ENCODE measurements at places on chromosomes 2 and 18.

GRCh38 chr2:30768708-30769480, 38.4 kb downstream of the CAPN13 start:
- DNase-seq, result no peak

GRCh38 chr2:47528874-47529273, 125.9 kb downstream of the MSH2 start:
- no peak for DNase-seq

- DNase-seq, result no peak
These were observed 131.2 kb upstream of the TTC39C start for GRCh38 chr18:23883277-23883790.

DNA sequence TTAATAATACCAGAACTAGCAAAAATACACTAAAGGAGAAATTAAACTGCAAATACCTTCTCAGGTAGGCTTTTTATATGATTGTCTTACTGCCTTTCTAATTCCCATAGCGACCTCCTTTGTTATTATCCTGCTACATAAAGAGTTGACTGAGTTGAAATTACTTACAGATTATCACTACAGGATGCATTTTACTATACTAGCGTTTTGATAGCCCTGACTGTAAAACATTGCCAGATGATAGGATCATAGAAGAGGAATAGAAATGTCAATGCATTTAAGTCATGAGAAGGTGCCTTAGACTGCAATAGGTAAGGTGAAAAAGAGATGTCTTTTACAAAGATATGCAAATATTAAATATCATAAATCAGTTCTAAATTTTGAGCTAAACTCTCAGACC, 639.7 kb downstream of the NRXN1 start:
- DNase-seq, result no peak

GRCh38 chr2:125593036-125593435, 1062.9 kb upstream of the GYPC start:
- no peak for DNase-seq

GRCh38 chr2:214139630-214140284, 271.1 kb upstream of the VWC2L start:
- no peak for DNase-seq

- no peak for DNase-seq
These were observed 27.8 kb upstream of the XDH start for GRCh38 chr2:31442376-31442775.

GRCh38 chr2:162156149-162156548, 4.1 kb upstream of the GCG start:
- no peak for DNase-seq

DNA sequence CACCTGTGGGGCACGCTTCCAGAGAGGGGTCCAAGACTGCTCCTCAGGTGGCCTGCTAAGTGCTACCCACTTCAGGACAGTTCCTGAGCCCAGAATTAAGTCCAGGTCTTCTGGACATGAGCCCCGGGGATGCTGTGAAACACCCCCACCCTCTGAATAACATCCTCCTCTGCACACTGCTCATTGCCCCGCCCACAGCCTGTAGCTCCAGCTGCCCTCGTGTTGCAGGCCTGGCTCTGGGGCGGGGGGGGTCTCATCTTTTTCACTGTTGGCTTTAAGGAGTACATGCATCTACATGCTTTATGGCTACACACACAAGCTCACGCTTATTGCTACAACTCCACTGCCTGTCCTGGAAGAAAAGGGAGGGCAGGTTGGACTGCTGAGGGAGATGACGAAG, 92.8 kb downstream of the PTGR3 start:
- DNase-seq, result no peak

- no peak for DNase-seq
These were observed 8.6 kb upstream of the ME2 start for GRCh38 chr18:50870138-50870845.

GRCh38 chr2:234025466-234025865, 25.0 kb upstream of the SPP2 start:
- peak; percentile 55 for DNase-seq

DNA sequence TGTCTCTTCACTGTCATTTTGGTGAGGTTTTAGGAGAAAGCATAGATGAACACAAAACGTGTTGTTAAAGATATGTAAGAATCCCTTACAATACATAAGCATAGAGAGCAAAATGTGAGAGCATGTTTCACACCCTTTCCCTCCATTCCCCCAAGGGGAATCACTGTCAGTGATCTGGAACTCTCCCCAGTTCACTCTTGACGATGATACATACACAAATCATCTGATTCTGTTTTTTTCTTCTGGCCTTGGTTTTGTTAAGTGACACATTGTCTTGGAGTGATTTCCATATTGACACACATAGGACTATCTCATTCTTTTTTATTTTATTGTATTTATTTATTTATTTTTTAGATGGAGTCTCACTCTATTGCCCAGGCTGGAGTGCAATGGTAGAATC, 53.7 kb upstream of the TANC1 start:
- DNase-seq, result no peak

- DNase-seq, result no peak
These were observed 130.5 kb upstream of the MGAT5 start for GRCh38 chr2:134123332-134123731.

DNA sequence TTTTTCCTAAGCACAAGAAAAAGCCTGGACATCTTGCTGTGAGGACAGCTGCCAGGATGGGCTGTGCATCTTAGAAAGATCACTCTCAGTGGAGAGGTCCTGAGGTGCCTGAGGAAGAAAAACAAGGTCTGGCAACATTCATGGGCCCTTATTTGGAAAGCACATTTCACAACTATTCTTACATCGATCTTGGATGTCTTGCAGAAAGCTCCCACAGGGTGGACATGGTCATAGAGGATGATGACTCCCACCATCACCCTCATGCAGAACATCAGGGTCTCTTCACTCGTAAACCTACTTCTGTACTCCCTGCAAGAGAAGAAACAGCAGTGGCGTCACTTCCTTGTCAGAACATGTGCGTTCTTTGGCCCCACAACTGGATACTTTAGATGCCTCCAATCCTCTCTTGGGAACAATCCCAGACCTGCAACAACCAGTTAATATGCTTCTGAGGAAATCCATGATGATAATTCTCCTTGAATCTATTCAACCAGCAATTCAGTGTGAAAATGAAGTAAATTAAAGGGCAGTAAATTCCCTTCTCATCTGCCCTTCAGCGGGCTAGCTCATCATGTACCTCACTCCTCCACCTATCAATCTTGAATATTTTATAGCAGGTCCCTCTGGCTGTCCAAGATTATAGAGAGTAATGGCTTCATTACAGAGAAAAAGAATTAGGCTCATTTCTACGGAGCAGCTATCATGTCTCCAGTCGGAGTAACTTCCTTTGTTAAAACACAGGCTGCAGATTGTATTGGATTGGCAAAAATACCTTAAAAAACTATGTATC, 106.2 kb downstream of the CYRIA start:
- DNase-seq, result no peak

- DNase-seq, result no peak
These were observed 2.9 kb upstream of the NPPC start for GRCh38 chr2:231928901-231929725.

DNA sequence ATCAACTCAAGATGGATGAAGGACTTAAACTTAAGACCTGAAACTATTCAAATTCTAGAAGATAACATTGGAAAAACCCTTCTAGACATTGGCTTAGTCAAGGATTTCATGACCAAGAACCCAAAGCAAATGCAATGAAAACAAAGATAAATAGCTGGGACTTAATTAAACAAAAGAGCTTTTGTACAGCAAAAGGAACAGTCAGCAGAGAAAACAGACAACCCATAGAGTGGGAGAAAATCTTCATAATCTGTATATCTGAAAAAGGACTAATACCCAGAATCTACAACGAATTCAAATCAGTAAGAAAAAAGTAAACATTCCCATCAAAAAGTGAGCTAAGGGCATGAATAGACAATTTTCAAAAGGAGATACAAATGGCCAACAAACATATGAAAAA, 171.2 kb downstream of the ERBB4 start:
- no peak for DNase-seq

GRCh38 chr18:74281011-74281979, 10.5 kb downstream of the CYB5A start:
- no peak for DNase-seq

DNA sequence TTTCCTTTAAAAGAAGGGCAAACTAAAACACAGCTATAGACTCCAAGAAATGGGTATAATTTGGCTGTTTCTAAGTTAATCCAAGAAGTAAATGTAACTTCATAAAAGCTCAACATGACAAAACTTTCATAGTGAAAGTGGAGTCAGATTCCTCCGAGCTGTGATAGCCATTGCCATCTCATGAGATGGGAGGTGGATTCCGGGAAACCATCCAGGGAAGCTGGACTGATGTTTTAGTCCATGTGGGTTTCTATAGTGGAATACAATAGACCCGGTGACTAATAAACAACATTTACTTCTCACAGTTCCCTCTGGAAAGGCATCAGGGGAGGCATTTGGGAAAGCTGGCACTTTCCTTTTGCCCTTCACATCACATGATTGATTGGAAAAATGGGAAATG, 10.0 kb upstream of the LAPTM4A start:
- DNase-seq, result no peak

- no peak for DNase-seq
These were observed 577.3 kb downstream of the SATB2 start for GRCh38 chr2:198880421-198880820.

DNA sequence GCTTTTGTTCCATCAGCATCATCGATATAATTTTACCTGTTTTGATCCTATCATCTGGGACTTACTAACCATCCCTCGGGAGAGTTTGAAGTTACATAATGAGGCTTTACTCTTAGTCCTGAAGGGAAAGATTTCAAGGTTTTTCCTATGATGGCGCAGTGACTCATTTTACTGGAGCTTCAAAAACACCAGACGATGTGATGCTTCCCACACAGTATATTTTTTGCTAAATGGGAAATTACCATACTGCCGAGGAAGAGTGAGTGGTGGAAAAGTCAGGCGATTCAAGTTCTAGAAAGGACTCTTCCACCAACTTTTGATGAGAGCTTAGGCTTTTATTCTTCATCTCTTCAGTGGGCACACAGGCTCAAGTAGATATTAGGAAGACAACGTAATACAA, 44.6 kb upstream of the GCG start:
- DNase-seq, result no peak

- no peak for DNase-seq
These were observed 45.3 kb downstream of the BMP10 start for GRCh38 chr2:68825866-68826265.

DNA sequence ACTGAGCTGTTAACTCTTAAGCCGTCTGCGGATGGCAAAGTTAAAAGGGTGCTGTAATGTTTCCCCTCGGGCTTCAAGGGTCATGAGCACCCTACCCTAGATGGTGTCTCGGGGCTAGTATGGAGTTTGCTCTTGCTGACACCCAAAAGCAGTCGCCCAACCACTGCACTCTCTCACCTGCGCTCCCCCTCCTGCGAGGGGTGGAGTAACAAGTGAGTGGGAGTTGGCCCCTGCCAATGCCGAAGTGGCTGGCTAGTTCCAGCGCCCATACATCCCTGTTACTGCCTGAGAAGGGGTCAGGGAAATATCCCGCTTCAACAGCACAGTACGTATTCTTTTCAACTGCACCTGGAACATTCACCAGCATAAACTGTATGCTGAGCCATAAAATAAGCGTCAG, 47.5 kb downstream of the FAM117B start:
- no peak for DNase-seq

DNA sequence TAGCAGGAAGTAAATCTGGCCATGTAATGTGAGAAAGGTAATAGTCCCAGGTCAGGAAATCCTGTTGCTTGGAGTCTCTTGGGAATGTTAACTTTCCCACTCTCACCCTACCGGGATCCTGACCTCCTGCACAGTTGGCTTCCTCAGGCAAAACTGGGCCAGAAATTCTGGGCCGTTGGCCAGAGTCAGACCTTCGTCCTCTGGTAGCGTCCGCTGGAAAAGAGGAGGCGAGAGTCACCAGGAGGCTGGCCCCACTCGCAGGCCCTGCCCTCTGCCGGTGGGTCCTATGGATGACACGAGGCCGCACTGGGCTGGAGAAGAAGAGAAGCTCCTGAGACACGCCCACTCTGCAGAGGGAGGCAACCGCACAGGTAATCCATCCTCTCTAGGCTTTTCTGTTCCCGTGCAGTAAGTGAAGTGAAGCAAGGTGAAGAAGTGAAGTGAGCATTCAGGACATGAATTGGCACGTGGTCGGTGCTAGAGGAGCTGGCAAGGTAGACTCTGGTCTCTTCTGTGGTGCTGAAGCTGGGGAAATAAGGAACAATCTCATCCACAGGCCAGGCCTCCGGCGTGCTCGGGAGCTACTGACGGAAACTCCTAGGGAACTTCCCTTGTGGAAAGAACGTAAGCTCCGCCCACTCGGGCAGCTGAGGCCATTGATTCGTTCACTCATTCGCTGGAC, 182.7 kb upstream of the GLI2 start:
- DNase-seq, result no peak

GRCh38 chr2:197011801-197012641, 85.5 kb upstream of the PGAP1 start:
- DNase-seq, result peak; percentile 55

DNA sequence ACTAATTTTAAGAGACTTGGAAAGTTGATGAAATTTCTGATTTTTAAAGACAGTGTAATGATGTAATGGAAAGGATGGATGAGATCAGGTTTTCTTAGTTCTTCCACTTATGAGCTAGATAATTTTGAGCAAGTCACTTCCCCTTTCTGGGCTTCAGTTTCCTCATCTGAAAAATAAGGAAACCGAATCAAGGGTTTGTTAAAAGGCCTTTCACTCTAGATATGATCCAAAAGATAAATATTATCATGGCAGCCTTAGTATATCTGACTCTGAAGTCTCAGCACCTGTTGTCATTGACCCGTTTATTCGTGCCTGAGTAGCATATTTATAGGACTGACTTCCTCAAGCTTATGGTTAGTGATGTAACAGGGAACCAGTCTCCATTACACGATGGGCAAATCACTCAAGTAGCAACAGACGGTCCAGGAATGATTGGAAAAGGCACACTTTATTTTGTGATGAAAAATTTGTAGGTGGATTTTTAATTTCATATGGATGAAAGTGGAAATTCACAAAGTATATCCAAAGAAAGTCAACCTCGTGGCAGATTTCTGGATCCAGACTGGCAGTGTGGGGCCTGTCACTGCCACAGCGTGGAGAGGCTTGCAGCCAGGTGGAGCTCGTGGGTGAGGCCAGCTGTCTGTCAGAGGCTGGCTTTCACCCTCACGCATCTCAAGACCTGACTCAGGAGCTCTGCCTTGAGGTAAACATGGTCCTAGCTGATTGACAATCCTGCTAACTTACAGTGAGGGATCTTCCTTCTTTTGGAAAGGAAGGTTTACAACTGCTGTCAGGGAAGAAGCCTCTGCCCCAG, 137.9 kb upstream of the CXCR4 start:
- DNase-seq, result peak; percentile 53

GRCh38 chr2:180520206-180520605, 460.2 kb upstream of the UBE2E3 start:
- DNase-seq, result no peak

DNA sequence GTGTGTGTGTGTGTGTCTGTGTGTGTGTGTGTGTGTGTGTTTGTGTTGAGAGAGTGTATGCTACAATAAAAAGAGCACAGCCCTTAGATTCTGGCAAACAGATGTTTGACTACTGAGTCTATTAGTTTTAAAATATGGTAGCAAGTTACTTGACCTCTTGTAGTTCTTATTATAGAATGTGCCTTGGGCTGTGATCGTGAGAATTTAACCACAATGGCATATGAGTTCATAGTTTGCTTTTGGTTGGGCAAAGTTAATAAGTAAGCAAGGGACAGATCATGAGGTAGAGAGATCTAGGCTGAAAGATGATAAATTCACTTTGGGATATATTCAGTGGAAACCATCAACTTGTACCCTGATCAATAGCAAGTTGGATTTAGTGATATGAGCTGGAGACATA, 334.3 kb upstream of the VWC2L start:
- no peak for DNase-seq

All from GM13976 (cell line).